ENCODE measurements at places on chromosomes 3 and 15.
A peak's percentile ranks its signal among the peaks of the same experiment; 100 is the strongest.

GRCh38 chr3:47028146-47028545, 48.7 kb downstream of the NBEAL2 start:
- DNase-seq, result no peak

GRCh38 chr3:196398782-196399181, 33.4 kb downstream of the UBXN7 start:
- DNase-seq, result no peak

DNA sequence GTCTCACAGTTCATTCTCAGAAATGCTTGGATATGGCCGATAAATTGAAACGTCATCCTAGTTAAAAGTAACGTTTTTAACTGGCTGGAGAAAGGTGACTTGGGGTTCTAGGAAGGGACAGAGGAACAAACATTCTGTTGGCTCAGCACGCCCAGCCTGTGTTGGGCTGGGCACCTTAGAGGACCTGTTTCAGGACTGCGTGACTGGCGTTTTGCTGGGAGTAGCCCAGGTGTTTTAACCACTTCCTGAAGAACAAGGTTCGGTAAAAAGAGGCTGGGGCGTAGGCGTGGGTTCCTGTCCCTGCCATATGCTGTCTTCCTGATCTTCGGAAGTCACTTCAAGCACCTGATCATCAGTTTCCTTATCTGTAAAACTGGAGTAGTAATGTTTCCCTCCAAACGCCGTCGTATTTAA, 1.1 kb upstream of the TLNRD1 start:
- no peak for DNase-seq

GRCh38 chr3:42544492-42545283, 37.1 kb downstream of the SEC22C start:
- DNase-seq, result no peak

GRCh38 chr3:190026154-190026553, 94.5 kb downstream of the P3H2 start:
- no peak for DNase-seq

DNA sequence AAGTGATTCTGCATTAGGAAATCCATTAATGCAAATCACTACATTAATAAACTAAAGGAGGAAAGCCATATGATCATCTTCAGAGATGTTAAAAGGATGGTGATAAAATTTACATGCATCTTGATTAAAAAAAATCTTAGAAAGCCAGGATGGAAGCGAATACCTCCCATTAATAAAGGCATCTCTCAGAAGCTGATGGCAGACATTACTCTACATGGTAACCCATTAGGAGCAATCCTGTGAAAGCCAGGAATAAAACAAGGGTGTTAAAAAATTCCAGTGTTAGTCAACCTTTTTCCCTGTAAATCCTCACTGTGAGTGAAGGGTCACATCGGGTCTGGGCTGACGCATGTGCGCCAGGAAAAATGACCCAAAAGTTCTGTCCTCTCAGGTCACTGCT, 25.5 kb downstream of the NSMCE3 start:
- DNase-seq, result no peak

DNA sequence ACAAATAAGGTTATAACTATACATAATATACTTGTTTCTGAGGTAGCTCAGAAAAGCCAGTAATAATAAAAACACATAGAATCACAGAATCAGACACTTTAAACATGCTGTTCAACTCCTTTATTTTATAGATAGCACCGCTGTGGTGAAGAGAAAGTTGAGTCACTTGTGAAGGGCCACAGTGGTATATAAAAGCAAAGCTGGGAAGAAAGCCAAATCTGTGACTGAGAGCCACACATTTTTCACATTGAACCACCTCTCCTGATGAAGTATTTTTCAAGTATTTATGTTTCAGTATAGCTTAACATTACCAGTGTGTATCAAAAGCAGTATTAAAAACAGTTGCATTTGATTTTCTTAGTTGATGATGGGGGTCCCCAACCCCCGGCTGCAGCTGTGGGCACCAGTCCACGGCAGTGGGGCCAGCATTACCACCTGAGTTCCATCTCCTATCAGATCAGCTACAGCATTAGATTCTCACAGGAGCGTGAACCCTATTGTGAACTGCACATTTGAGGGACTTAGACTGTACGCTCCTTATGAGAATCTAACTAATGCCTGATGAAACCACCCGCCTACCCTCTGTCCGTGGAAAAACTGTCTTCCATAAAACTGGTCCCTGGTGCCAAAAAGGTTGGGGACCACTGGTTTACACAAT, 46.2 kb downstream of the TBL1XR1 start:
- DNase-seq, result no peak

GRCh38 chr15:48630245-48630644, 15.3 kb downstream of the FBN1 start:
- no peak for DNase-seq

DNA sequence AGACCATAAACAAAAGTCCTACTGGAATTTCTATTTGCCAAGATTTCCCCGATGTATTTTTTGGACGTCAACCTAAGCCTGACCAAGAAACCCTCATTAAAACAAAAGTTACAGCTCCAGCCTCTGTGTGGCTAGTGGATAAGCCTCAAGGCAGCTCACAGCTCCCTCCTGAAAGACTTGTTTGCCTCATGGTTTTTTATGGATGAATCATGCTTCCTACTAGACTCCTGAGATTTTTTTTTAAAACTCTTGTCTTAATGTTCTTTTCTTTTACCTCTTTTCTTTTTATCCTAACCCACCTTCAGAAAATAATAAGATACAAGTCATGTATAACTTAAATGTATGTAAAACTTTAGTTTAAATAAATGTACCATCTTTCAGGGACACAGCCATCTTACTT, 52.4 kb downstream of the SUCNR1 start:
- no peak for DNase-seq

GRCh38 chr3:78046566-78046965, 1006.7 kb downstream of the ROBO2 start:
- no peak for DNase-seq

GRCh38 chr3:188396251-188396650, 242.3 kb downstream of the LPP start:
- no peak for DNase-seq

GRCh38 chr3:48107227-48107626, 81.0 kb downstream of the CDC25A start:
- DNase-seq, result no peak

GRCh38 chr3:50287262-50287661, 5.0 kb downstream of the IFRD2 start:
- no peak for DNase-seq

GRCh38 chr3:63043631-63044030, 168.4 kb upstream of the CADPS start:
- DNase-seq, result no peak

DNA sequence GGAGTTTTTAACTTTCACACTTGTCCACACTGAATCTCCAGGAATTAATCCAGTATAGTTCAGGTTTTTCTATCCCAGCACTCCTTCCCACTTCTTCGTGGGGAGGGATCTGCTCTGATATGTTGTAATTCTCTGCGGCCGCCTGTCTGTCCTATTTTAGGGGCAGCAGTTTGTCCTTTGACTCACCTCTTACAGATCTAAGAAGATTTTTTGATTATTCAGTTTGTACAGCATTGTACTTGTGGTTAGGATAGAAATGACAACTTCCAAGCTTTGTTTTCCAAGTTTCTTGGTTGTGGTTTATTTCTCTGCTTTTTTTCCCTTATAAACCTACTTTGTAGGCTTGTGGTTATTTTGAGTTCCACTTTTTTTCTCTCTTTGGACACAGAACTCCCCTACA, 601.7 kb downstream of the SI start:
- DNase-seq, result no peak

GRCh38 chr3:188076176-188076575, 77.8 kb upstream of the LPP start:
- DNase-seq, result no peak

GRCh38 chr3:62833538-62833937, 41.7 kb downstream of the CADPS start:
- no peak for DNase-seq

- no peak for DNase-seq
Observed at GRCh38 chr3:150399060-150399459, 9.0 kb upstream of the TSC22D2 start.

GRCh38 chr3:111859974-111860859, 1.2 kb downstream of the PHLDB2 start:
- DNase-seq, result peak; percentile 82

- peak; percentile 65 for DNase-seq
Observed at GRCh38 chr15:85504749-85505676, 124.6 kb downstream of the AKAP13 start.

DNA sequence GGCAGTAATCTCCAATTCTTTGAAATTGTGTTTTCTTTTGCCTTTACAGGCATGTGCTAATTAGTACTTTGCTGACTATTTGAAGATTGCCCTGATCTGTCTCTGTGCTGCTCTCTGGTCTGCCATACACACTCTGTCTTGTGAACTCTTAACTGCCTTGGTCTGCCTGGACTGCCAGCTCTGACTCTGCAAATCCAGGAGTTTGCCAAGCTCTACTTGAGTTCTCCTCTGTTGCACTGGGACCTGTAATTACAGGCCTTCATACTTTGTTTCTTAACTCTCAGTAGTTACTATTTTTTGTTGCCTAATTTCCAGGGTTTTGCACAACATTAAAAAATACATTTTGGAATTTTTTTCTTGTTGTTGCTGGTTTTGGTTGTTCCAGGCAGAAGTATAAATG, 155.0 kb downstream of the RSRC1 start:
- no peak for DNase-seq

- DNase-seq, result no peak
Observed at GRCh38 chr15:36758800-36759199, 179.4 kb downstream of the CDIN1 start.

DNA sequence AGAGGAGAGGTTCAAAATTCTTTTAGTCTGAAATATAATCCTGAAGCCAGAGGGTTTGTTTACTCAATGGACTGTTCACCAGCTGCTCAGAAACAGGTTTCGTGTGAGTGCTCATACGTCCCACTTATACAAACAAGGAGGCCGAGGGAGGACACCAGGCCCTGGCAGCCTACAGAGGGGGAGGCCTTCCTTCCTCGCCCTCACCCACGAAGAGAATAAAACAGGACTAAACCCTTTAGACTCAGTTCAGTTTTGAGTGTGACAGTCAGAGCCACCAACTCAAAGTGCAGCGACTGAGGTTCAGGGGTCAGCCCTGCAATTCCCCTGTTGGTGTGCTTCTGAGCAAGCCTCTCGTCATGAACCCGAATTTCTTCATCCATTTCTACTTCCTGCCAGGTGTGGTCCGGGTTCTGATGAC, 17.3 kb downstream of the FAM174B start:
- DNase-seq, result no peak

DNA sequence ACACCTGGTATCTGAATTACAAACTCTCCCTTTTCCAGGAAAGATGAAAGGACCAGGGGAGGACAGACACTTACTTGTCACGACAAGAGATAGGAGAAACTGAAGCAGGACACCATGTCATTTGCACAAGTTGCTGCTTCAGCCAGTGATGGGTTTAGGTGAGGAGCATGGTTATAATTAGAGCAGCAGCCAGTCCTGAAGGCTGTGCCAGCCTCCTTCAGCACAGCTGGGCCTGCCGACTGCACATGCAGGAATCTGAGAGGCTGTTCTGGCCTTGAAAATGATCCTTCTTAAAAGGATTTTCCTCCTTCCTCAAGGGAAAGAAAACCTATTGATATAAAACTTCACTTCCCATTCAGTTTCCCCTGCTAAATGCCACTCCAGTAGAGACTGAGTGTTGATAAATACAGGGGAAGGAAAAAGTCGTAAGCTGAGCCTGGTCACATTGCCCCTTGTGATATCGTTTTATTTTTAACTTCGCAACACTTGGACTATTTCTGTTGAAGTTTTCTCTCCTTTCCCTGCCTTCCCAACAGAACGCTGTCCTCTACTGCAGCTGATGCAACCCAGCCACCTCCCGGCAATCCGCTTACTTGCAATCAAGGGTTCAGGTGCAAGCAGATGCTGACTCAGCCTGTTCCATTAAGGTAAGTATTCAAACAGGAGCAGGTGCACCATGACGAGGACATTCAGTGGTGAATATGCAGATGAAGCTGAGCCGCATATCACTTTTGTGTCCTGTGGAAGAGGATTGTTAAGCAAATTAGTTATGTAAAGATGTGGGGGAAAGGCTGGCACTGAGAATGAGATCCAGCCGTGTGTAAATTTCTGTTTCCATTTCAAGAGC, at the start of gene FBXO40:
Gene FBXO40, plus strand, starts transcription at position 524 of the 847 bp plus-strand sequence. CDS start 27,197 bp downstream, outside the sequence.
- DNase-seq, result peak; percentile 20

DNA sequence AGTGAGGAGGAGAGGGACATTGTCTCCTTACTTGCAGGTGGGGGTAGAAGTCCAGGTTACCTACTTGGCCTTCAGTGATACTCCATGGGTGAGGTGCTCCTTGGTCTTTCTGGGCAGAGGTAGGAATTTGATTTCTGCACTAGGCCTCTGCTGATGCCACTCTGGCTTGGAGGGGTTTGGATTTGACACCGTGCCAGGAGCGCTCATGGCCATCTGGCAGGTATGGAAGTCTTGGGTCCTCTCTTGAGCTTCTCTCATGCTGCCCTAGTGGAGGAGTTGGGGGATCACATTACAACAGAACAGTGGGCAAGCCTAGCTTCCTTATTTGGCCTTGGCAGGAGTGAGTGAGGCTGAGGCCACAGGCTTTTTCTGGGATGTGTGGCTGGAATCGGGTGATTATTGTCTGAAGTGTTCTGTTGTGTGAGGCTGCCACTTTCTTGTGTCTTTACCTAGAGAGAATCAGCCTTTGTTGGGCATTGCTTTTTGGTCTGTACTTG, 525.0 kb downstream of the GABRG3 start:
- no peak for DNase-seq

GRCh38 chr15:59885832-59886231, 118.3 kb upstream of the FOXB1 start:
- no peak for DNase-seq

- no peak for DNase-seq
Observed at GRCh38 chr15:89777782-89778380, 1.7 kb downstream of the MESP2 start.
